ENCODE measurements at places on chromosomes 3 and 15.

DNA sequence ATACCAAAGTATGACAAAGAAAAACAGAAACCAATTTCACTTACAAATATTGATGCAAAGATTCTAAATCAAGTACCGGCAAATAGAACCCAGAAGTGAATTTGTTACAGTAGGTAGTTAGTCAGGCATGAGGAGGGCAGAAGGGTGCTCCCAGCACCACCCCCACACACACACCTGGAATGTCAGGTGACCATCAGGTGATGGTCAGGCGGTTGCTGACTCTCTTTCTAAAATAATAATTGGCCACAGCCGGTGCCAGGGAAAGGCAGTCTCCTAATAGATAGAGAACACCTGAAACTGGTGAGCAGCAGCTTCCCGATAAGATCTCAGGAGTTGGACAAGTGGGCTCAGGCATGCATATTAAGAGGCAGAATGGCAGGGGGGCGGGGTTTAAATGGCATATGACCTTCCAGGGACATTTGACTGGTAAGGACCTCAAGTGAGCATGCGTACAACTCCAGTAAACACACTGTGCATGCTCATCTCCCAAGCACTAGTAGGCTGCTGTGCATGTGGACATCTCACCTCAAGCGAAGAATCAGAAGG lies 131.1 kb downstream of the ANO10 start:
- DNase-seq = no peak

GRCh38 chr3:133881939-133882825 lies 13.5 kb downstream of the RAB6B start:
- DNase-seq = peak; percentile 17

- DNase-seq = no peak
Measured at GRCh38 chr15:99749386-99749785, 16.1 kb upstream of the LYSMD4 start.

- DNase-seq = no peak
Measured at GRCh38 chr3:126618760-126619159, 36.2 kb downstream of the TXNRD3 start.

GRCh38 chr3:149871855-149872254 lies 58.8 kb downstream of the RNF13 start:
- DNase-seq = no peak

DNA sequence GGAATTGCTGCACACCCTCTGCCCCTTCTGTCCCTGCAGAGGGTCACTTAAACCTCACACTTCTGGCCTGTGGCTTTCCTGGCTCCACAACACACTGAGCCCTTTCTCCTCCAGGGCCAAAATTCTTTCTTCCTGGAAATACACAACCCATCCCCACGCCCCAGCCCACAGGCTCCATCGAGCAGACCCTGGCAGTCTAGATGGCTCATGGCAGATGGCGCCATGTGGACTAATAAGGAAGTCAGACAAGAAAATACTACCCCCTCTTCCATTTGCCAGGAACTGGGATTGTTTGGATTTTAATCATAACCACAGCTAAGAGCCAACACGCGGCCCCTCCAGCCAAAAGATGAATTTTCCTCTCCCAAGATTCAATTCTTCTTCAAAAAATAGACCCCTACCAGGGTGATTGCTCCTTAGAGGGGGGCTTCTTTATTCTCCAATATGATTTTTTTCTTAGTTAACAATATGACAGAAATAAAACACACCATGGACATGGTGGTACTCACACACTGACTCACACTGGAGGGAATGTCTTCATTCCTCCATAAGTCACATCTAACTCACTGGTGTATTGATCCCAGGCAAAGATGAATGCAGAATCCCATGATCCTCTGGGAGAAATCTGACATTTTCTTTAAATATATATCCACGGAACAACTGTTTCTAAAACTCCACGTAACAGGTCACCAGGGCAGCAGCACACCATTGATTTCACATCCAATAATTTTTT lies 111.5 kb downstream of the NTRK3 start:
- DNase-seq = no peak

GRCh38 chr3:61358364-61358763 lies 107.1 kb upstream of the FHIT start:
- no peak for DNase-seq

GRCh38 chr3:177830411-177830849 lies 633.1 kb upstream of the TBL1XR1 start:
- no peak for DNase-seq

DNA sequence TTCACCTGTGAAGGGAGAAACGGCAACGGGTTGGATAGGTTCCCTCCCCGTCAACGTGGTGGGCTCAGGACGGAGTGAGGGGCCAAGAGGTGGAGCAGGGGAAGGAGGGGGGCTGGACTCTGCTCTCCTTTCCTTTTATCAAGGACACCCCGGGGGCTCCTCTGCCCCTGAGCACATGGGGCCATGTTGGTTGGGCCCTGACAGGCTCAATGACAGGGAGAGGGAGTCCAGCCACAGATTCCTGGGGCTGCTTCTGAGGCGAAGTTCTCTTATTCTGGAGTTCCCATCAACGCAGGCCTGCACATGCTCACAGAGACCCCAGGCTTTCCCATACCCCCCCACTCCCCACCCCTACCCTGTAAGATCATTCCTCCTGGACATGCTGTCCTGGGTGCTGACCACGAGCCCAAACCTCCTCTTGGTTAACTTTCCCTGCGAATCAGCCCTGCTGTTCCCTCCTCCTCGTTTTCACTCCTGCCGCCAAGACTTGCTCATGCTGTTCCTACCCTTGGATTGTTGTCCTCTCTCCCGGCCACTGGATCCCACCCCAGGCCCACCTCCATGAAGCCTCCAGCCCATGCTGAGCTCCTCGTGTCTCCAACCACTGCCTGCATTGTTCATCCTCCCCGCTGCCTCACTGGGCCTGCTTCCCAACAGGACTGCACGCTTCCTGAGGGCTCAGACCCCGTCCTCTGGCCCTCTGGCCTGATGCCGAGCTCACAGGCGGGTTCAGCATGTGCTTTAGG lies 61.2 kb downstream of the SENP2 start:
- no peak for DNase-seq

- DNase-seq = no peak
Measured at GRCh38 chr3:126477061-126477380, 1.3 kb upstream of the ZXDC start.

- no peak for DNase-seq
Measured at GRCh38 chr3:21991061-21991460, 240.1 kb upstream of the ZNF385D start.

- DNase-seq = no peak
Measured at GRCh38 chr3:173733029-173733652, 335.6 kb downstream of the NLGN1 start.

GRCh38 chr3:116444115-116444747 lies 1.1 kb downstream of the LSAMP start:
- no peak for DNase-seq

DNA sequence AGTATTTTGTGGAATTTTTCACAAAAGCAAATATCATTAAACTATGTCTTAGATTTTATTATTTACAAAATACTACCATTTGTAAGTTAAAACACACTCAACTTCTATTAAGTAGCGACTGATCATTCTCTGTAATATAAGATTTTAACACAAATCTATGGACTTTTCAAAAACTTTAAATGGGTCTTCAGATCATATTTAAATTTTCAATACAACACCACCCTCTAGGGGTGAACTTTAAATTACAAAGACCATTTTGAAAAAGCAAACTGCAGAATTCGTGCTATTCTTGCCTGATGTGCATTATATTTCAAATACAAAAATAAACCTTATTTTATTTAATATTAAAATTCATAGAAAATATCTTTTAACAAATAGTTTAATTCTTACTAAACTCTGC lies 8.2 kb upstream of the VGLL4 start:
- peak; percentile 27 for DNase-seq

Measured in central memory CD4-positive, alpha-beta T cell (primary cell).